ENCODE measurements at places on chromosomes 1 and 21. TPM values are rescaled to one million over a fixed set of nuclear protein-coding genes. Genes with fewer than 3 reads are reported as not detected.

- no peak for DNase-seq
These were observed 6.2 kb upstream of the IL10RB start for GRCh38 chr21:33259995-33260394.

- DNase-seq = peak; percentile 80
These were observed 45.1 kb downstream of the SLC2A1 start for GRCh38 chr1:42913426-42914091.

DNA sequence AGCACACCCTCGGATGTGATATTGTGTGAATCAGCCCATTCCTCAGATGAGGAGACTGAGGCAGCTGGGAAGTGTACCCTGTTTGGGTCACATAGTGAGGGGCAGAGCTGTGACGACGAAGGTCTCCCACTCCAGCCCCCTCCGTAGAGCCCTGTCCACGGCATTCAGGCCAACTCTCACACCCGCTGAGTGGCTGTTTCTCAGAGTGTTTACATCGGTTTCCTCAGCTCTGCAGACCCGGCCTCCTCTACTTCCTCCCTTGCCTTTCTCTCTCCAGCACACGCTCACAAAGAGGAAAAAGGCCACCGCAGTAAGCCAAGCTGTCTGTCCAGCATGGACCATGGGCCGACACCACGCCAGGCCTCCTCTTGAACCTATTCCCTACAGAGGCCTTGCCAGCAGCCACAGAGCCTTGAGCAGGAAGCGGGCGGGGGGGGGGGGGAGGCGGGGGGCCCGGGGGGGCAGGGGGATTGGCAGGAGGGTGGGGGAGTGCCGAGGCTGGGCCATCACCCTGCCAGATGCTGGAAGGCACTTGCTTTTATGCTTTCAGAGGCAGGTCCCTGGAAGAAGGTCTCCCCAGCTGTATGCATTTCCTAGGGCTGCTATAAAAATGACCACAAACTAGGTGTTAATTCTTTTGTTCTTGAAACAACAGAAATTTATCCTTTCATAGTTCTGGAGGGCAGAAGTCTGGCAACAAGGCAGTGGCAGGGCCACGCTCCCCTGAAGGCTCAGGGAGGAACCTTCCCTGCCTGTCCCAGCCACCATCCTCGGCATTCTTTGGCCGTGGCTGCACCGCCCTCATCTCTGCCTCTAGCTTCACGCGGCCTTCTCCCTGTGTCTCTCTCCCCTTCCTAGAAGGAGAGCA, 178.4 kb downstream of the PSMG1 start:
- DNase-seq = peak; percentile 10

DNA sequence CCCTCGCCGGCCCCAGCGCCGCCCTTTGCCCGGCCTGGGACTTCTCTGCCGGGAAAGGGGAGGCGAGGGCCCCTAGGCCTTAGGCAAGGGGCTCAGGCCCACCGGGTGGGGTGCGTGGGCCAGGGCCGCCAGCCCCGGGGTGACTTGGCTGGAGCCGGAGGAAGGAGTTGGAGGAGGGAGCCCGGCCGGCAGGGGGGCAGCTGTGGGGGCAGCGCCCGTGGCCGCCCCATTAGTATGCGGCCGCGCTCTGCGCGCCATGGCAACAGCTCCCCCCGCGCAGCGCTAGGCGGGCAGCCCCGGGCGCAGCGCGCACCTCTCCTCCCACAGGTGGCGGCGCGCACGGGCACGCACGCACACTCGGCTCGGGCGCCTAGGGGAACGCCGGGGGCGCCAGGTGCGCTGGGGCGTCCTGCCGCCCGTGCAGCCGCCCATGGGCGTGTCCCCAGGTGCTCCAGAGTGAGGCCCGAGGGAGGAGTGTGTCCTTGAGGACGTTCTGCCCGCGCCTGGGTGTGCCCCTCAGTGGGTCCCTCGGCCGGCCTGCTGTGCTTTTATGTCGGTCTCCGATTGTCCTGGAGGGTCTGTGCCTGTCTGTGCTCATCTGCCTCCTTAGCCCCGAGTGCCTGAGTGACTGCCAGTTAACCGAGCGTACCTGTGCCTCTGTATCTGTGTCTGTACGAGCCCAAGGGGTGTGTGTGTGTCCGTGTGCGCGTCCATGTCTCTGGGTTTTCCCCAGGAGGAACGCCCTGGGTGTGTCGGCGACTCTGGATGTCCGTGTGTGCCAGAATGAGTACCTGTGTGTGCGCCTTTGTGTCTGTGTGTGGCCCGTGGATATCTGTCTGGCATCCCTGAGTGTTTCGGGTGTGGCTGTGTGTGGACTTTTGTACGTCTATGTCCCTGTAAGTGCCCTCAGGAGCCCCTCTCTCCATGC, 38.2 kb upstream of the WASF2 start:
- DNase-seq = no peak

MR1 gene
- 11.8 TPM for total RNA-seq

NBPF19 gene
- 11.1 TPM for total RNA-seq

S100A14 gene
- not detected for total RNA-seq

RSPH1 gene
- total RNA-seq = not detected

PIP5K1A gene
- total RNA-seq = 40.4 TPM

TMIGD3 gene
- not detected for total RNA-seq
